ENCODE measurements at places on chromosomes 3 and 15.

DNA sequence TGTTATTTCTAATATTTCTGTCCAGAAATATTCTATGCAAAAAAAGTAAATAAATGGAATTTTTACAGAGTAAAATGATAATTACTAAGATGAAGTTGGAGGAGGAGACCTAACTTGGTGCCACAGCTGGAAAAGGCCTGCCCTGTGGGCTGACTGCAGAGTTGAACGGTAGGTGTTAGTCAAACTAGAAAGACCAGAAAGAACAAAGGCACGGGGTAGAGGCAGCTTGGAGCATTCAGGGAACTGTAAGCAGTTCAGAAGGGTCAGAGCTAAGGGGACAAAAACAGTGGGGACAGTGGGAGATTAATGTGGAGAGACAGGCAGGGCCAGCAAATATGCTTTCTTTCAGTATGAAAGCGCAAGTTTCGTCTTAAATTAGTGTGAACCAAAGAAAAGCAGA lies 39.3 kb upstream of the PTPRG start:
- no peaks in the 10 kb centered on the region for H3K27me3 ChIP-seq
- H3K4me1 ChIP-seq: peaks cover 13% of the 10 kb centered on the region
- no peaks in the 10 kb centered on the region for H3K36me3 ChIP-seq
- DNase-seq: no peak

- no peak for DNase-seq
- peaks cover 9% of the 10 kb centered on the region for H3K4me1 ChIP-seq
- H3K27ac ChIP-seq: no peak overlapping the region
- H3K27me3 ChIP-seq: no peaks in the 10 kb centered on the region
These were observed 21.2 kb downstream of the RAD51 start for GRCh38 chr15:40716165-40716564.

- peaks cover 23% of the 10 kb centered on the region for H3K36me3 ChIP-seq
- H3K4me3 ChIP-seq: no peak overlapping the region
- H3K27ac ChIP-seq: no peak overlapping the region
- peaks cover 2% of the 10 kb centered on the region for H3K4me1 ChIP-seq
These were observed 92.7 kb upstream of the OCA2 start for GRCh38 chr15:28191832-28192231.

- H3K4me3 ChIP-seq: no peak overlapping the region
- no peak for DNase-seq
- peaks cover 2% of the 10 kb centered on the region for H3K27me3 ChIP-seq
These were observed 84.8 kb downstream of the DCLK3 start for GRCh38 chr3:36679384-36680200.

GRCh38 chr3:184145111-184145524 lies 10.0 kb downstream of the EIF2B5 start:
- H3K27ac ChIP-seq: no peak overlapping the region
- H3K4me1 ChIP-seq: no peaks in the 10 kb centered on the region
- H3K27me3 ChIP-seq: no peaks in the 10 kb centered on the region
- no peak overlapping the region for H3K4me3 ChIP-seq
- H3K36me3 ChIP-seq: peaks cover 39% of the 10 kb centered on the region

- H3K36me3 ChIP-seq: no peaks in the 10 kb centered on the region
- no peaks in the 10 kb centered on the region for H3K27me3 ChIP-seq
- H3K4me1 ChIP-seq: no peaks in the 10 kb centered on the region
- DNase-seq: no peak
- no peak overlapping the region for H3K4me3 ChIP-seq
These were observed 626.4 kb upstream of the GOLIM4 start for GRCh38 chr3:168722091-168722490.

- H3K36me3 ChIP-seq: no peaks in the 10 kb centered on the region
- no peak overlapping the region for H3K4me3 ChIP-seq
- peaks cover 6% of the 10 kb centered on the region for H3K4me1 ChIP-seq
- DNase-seq: no peak
These were observed 6.9 kb downstream of the MITF start for GRCh38 chr3:69746119-69746518.

DNA sequence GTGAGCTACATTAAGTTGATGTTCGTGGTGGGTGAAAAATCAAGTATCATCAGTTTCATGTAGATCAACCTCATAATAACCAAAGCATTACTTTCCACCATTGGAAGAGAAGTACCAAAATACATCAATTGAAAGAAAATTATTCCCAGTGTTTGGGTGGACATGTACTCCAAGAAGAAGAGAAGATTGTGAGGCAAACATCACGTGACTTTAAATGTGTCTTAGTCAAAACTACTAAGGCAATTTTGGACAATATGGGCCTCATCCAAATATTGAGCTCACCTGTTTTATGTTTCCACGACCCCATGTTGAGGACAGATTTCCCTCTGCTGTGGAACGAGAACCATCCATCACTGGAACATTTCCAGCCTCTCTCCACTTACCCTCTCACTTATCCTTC lies 303.0 kb upstream of the LMCD1 start:
- H3K36me3 ChIP-seq: no peaks in the 10 kb centered on the region
- no peak for DNase-seq
- H3K27me3 ChIP-seq: no peaks in the 10 kb centered on the region
- H3K4me1 ChIP-seq: no peaks in the 10 kb centered on the region
- no peak overlapping the region for H3K27ac ChIP-seq
- no peak overlapping the region for H3K4me3 ChIP-seq

DNA sequence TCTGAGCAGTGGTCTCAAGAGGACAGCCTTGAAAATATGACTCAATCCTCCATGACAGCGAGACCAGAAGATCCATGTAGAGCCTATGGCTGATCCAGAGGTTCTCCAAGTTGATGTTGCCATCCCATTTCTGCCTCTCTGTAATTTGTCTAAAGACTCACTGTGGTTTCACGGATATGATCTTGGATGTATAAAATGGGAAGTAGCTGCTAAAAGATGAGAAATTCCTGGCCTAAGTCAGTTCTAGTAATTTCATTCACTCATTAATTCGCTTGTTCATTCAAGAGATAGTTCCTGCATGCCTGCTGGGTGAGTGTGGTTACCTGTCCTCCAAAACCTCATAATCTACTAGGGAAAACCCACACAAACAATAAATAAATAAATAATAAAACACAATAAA lies 145.9 kb downstream of the TNIK start:
- H3K4me1 ChIP-seq: peaks cover 26% of the 10 kb centered on the region
- H3K27ac ChIP-seq: no peak overlapping the region
- no peak overlapping the region for H3K4me3 ChIP-seq
- no peaks in the 10 kb centered on the region for H3K27me3 ChIP-seq
- peaks cover 6% of the 10 kb centered on the region for H3K36me3 ChIP-seq

Measured in activated CD4-positive, alpha-beta T cell treated with anti-CD3 and anti-CD28 coated beads, Interleukin-2, amount 10 ng/mL, durations not matched to agents 7 days and 5 days (primary cell).